Upper lobe of left lung (tissue), 6 donors: ENCODE measurements at places on chromosomes 4 and X.

DNA sequence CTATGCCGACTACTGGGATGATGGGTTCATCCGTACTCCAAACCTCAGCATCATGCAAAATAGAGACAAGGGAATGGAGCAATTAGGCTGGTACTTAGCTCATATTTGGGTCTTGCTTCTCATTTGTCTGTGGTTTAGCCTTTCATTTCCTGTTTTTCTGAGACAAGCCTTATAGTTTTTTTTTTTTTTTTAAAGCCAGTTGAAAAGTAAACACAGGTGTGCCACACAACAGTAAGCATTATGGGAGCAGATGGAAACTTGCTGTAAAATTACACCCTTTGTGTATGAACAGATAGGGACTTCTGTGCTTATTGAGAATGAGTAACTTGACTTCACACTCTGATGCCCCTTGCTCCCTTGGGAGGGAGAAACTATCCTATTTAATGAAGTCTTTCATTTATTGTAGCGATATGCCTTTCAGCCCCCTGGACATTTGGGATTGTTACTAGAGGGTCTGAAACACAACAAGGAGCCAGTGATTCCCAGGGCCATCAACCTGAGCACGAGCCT lies 13.7 kb downstream of the RASSF6 start:
- no peak for DNase-seq

- DNase-seq: no peak
Measured at GRCh38 chrX:41337140-41337539, 3.2 kb downstream of the DDX3X start.

DNA sequence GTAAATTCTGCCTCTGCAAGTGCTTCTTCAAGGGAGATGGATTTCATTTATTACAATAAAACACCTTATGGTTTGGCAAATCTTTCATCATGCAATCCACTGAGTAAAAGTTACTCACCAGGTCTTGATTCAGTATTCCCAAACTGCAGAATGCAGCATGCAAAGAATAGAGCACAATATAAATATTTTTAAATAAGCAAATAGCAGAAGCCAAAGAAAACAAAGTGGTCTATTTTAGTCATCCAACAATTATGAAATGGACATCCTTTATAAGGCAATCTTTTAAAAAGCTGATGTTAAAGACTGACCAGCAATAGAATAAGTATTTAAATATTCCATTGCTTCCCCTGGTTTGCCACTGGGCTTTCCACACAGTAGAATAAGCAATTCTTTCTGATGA lies 59.5 kb downstream of the SLC39A8 start:
- DNase-seq: no peak

DNA sequence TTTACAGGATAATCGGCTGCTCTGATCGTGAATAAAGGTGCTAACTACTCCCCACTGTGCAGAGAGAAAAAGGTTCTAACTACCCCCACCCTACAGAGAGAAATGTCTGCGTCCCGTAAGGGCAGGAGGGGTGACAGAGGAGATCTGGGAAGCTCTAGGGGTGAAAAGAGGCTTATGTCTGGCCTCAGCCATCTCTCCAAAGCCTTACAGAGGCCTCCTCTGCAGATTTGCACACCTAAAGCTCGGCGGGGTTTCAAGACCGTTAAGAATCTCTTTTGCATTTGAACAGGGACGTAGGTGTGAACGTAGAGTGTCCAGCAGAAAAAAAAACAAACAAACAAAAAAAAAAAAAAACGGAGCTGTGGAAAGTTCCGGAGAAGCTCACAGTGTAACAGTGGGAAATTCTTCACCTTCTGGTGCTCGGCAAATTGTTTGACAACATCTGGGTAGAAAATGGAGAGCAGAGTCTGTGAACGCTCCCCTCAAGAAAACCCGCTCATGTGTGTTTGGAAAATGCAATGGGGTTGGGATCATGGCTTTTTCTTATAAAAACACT lies 161.0 kb downstream of the SHOX start:
- DNase-seq: no peak

DNA sequence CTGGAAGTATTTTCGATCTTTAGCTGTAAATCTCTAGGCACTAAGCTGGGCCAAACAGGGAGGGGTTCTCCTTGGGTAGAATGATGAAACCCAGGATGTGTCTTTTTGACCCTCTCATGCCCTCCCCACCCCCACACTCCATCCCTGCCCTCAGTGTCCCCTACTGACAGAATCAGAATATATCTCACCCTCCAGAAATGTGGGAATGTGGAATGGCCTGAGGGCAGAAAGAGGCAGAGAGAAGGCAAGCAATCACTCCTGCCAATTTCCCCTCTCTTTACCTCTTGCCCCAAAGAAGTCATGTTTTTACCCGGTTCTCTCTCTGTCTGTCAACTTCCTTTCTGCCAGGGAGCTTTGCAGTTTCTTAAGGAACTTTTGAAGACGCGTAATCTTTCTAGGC lies 34.4 kb downstream of the RAP2C start:
- DNase-seq: no peak

- no peak for DNase-seq
Measured at GRCh38 chrX:37904833-37905232, 57.5 kb upstream of the DYNLT3 start.

DNA sequence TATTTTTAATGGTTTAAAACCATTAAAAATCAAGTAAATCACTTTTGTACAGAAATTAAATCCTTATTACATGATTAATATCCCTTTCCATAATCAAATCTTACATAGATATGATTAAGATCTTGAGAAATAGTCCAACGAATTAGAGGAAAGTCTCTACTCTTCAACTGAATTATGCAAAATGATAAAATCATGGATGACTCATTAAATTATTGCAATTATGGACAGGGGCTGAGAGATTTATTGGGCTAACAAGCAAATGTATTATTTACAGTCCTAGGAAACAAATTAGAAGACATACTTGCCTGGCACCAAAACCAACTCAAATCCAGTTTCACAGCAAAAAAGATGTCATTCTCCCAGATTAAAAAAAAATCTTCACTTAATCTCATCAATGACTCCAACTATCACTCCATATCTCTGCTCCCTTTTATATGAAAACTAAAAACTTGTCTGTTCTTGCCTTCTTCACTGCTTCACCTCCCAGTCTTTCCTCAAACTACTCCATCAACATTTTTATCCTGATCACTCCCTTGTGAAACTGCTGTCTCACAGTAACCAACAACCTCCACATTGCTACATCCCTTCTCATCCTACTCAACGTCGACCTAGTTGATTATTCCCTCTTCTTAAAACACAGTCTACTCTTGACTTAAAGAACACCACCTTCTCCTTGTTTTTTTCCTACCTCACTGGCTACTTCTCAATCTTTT lies 18.4 kb upstream of the DDX60 start:
- no peak for DNase-seq

- DNase-seq: no peak
Measured at GRCh38 chrX:29992083-29992482, 223.3 kb upstream of the MAGEB2 start.

GRCh38 chrX:23822841-23823240 lies 39.9 kb downstream of the SAT1 start:
- no peak for DNase-seq
